Osteocyte (in vitro differentiated cells): ENCODE measurements at places on chromosomes 7 and 10. TPM values are rescaled to one million over a fixed set of nuclear protein-coding genes. Genes with fewer than 3 reads are reported as not detected.

GRCh38 chr7:90613088-90613498 lies 17.0 kb downstream of the CDK14 start:
- no peaks in the 10 kb centered on the region for H3K27me3 ChIP-seq
- H3K4me1 ChIP-seq: peaks cover 23% of the 10 kb centered on the region

DNA sequence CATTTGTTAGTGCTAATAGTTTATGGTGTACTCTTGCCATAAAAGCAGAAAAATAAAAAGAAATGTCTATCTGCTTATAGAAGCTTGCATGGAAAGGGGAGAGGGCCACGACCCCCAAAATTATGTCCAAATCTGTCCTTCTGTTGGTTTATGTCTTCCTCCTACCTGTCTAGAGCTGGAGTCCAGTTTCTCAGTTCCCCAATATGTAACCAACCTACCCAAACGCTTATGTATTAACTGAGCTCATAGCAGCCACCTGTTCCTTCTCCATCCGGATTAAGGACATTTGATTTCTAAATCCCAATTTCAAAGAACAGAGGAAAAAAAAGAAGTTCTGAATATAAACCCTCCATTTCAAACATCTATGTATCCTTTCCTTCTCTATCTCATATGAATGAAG lies 30.3 kb upstream of the TPK1 start:
- no peaks in the 10 kb centered on the region for H3K36me3 ChIP-seq
- H3K27ac ChIP-seq: no peak overlapping the region
- H3K4me3 ChIP-seq: no peak overlapping the region

- H3K36me3 ChIP-seq: peaks cover 11% of the 10 kb centered on the region
- DNase-seq: peak; percentile 65
- peaks cover 23% of the 10 kb centered on the region for H3K4me1 ChIP-seq
- no peaks in the 10 kb centered on the region for H3K27me3 ChIP-seq
- no peak overlapping the region for H3K4me3 ChIP-seq
These were observed 1.9 kb upstream of the NDUFB2 start for GRCh38 chr7:140694592-140694991.

- no peaks in the 10 kb centered on the region for H3K27me3 ChIP-seq
- H3K4me3 ChIP-seq: no peak overlapping the region
- peaks cover 2% of the 10 kb centered on the region for H3K36me3 ChIP-seq
- peaks cover 5% of the 10 kb centered on the region for H3K4me1 ChIP-seq
- DNase-seq: no peak
These were observed 224.3 kb downstream of the PARD3 start for GRCh38 chr10:34590793-34591192.

GRCh38 chr10:98636921-98637329 lies 190.2 kb upstream of the HPS1 start:
- DNase-seq: no peak
- no peaks in the 10 kb centered on the region for H3K27me3 ChIP-seq
- H3K4me1 ChIP-seq: no peaks in the 10 kb centered on the region
- no peak overlapping the region for H3K4me3 ChIP-seq
- no peak overlapping the region for H3K27ac ChIP-seq
- H3K36me3 ChIP-seq: no peaks in the 10 kb centered on the region

The FKBP6 gene
- not detected in 2 replicates for total RNA-seq

DNA sequence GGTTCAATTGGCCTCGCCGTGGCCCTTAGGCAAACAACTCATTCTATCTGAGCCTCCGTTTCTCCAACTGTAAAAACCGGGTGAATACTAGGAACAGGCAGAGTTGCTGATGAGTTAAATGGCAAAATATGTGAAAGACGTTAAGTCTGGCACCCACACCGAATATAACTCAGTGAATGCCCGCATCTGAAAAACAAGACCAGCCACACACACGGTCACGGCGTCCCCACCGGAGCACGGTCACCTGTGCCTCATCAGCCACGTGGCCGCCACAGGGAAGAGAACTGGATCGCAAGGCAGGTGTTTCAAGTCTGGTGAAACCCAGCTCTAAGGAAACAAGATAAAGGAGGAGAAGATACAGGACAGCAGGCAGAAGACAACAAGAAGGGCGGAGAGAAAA lies 20.4 kb downstream of the PRKAG2 start:
- no peaks in the 10 kb centered on the region for H3K36me3 ChIP-seq
- H3K4me3 ChIP-seq: no peak overlapping the region
- no peak for DNase-seq
- no peaks in the 10 kb centered on the region for H3K4me1 ChIP-seq
- H3K27me3 ChIP-seq: peaks cover 18% of the 10 kb centered on the region
- H3K27ac ChIP-seq: no peak overlapping the region

- H3K4me1 ChIP-seq: no peaks in the 10 kb centered on the region
- peaks cover 2% of the 10 kb centered on the region for H3K27me3 ChIP-seq
- DNase-seq: no peak
- no peak overlapping the region for H3K27ac ChIP-seq
- H3K4me3 ChIP-seq: no peak overlapping the region
- H3K36me3 ChIP-seq: peaks cover 9% of the 10 kb centered on the region
These were observed 18.0 kb downstream of the CNNM2 start for GRCh38 chr10:102935939-102936605.

The PRSS37 gene
- not detected in 2 replicates for total RNA-seq

GRCh38 chr10:103443475-103444185 lies 8.5 kb downstream of the CALHM2 start:
- H3K27me3 ChIP-seq: no peaks in the 10 kb centered on the region
- DNase-seq: no peak
- peaks cover 58% of the 10 kb centered on the region for H3K36me3 ChIP-seq
- H3K4me1 ChIP-seq: peaks cover 17% of the 10 kb centered on the region
- H3K4me3 ChIP-seq: no peak overlapping the region

- H3K27ac ChIP-seq: no peak overlapping the region
- no peak for DNase-seq
- H3K4me3 ChIP-seq: no peak overlapping the region
- H3K4me1 ChIP-seq: no peaks in the 10 kb centered on the region
- H3K27me3 ChIP-seq: no peaks in the 10 kb centered on the region
- no peaks in the 10 kb centered on the region for H3K36me3 ChIP-seq
These were observed 34.0 kb downstream of the HSPA12A start for GRCh38 chr10:116708391-116708821.

The HABP2 gene
- 0.11 and 0.18 TPM in 2 replicates for total RNA-seq

- no peak for DNase-seq
- no peak overlapping the region for H3K27ac ChIP-seq
- H3K4me1 ChIP-seq: peaks cover 9% of the 10 kb centered on the region
- no peaks in the 10 kb centered on the region for H3K27me3 ChIP-seq
These were observed 18.7 kb downstream of the FAM25A start for GRCh38 chr10:87038786-87039185.

The FAM25G gene
- total RNA-seq: not detected in 2 replicates

The TWNK gene
- total RNA-seq: 7.1 and 7.7 TPM in 2 replicates

DNA sequence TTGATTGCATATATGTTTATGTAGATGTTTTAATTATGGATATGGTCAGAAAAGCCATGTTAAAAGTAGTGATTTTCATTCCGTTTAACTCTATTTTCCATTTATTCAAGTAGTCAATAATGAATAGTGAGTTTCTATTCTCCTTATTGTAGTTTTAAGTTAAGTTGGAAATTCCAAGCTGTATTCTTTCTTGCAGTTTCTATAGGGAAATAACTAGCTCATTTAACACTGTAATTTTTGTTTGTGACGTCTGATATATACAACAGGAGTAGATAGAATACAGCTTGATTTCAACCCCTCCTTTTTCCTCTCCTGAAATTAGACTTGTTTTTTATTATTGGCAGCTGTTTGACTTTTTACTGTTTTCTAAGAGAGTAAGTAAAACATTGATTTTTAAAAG lies 47.2 kb downstream of the SLK start:
- no peaks in the 10 kb centered on the region for H3K27me3 ChIP-seq
- H3K27ac ChIP-seq: no peak overlapping the region
- no peak overlapping the region for H3K4me3 ChIP-seq
- DNase-seq: no peak
- H3K36me3 ChIP-seq: peaks cover 27% of the 10 kb centered on the region

The NAMPT gene
- total RNA-seq: 64.4 and 71.6 TPM in 2 replicates

The H2BK1 gene
- total RNA-seq: 1.1 TPM in 1 of 2 replicates, not detected in the other

DNA sequence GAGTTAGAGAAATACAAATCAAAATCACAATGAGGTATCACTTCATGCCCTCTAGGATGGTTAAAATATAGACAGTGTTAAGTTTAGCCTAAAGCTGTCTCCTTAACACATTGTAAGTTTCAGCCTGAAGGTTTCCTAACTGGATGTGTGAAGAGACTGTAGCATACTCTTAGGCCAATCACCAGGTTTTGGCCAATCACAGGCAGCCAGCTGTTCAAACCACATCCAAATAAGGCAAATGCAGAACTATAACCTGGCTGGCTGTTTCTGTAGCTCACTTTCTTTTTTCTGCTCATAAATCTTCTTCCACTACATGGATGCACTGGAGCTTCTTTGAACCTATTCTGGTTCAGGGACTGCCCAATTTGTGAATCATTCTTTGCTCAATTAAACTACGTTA lies 19.7 kb downstream of the ESYT2 start:
- H3K27ac ChIP-seq: peak overlapping the region; percentile 70
- DNase-seq: no peak

GRCh38 chr10:77494327-77494726 lies 143.3 kb downstream of the KCNMA1 start:
- H3K36me3 ChIP-seq: no peaks in the 10 kb centered on the region
- H3K27me3 ChIP-seq: no peaks in the 10 kb centered on the region
- H3K4me1 ChIP-seq: peaks cover 35% of the 10 kb centered on the region
- no peak overlapping the region for H3K27ac ChIP-seq
- no peak overlapping the region for H3K4me3 ChIP-seq

DNA sequence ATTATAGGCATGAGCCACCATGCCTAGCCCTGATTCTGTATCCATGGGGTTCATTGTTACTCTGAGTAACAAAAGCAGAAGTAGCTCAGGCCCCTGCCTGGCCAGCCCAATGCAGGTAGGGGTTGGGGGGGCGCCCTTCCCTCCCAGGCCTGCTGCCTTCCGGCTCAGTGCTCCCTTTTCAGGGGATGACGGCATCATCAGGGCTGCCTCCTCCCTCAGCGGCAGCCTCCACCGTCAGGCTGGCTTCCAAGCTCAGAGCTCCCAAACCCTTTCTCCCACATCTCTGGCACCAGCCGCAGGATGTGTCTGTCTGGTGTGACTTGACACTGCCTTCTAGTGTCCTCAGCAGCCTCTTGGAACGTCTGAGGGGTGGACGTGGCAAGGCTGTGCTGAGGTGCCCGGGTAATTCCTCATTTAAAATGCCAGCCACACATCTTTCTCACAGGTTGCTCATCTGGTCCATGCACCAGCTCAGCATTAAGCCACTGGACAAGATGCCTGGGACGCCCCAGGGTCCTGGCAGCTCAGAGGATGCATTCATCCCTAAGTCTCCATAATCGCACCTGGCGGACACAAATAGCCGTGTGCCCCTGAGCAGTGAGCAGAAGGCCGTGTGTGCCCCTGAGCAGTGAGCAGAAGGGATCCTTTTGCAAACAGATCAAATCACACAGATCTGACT lies 38.2 kb downstream of the PAPOLB start:
- H3K27me3 ChIP-seq: no peaks in the 10 kb centered on the region
- H3K36me3 ChIP-seq: no peaks in the 10 kb centered on the region
- H3K27ac ChIP-seq: no peak overlapping the region
- DNase-seq: no peak
- no peak overlapping the region for H3K4me3 ChIP-seq
- no peaks in the 10 kb centered on the region for H3K4me1 ChIP-seq

DNA sequence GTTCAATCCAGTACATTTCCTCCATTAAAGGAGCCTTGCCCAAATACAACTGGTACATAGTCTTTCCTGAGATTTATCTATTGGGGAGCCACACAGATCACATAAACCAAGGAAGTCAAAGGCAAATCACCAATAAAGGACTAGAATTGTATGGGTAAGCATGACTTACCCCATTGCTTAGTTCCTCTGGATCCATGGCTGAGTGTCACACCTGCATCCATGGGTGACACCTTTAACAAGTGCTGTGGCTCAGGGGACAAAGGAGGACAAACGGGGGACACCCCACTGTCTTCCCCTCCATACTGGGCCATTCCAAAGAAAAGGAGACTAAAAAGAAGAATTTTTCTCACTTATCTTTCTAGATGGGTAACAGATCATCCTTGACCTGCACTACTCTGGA lies 30.4 kb downstream of the ZNF92 start:
- H3K4me1 ChIP-seq: no peaks in the 10 kb centered on the region
- H3K36me3 ChIP-seq: peaks cover 27% of the 10 kb centered on the region
- no peak overlapping the region for H3K4me3 ChIP-seq
- H3K27ac ChIP-seq: no peak overlapping the region

The RET gene
- total RNA-seq: 0.43 and 1.1 TPM in 2 replicates

DNA sequence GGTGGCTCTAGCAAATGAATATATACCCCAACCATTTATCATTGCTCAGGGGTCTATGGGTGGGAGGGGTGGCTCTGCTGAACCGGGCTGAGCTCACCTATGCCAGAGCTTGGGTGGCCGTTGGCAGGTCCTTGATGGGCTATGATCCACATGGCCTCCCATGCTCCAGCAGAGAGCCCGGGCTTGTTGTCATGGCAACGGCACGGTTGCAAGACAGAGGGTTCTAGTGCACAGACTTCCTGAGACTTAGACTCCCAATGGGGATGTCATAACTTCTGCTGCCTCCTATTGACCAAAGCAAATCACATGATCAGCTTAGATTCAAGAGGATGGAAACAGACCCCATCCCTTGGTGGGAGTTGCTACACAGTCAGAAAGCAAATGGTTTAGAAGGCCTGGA lies 36.4 kb upstream of the CARD11 start:
- no peak overlapping the region for H3K4me3 ChIP-seq
- H3K4me1 ChIP-seq: peaks cover 5% of the 10 kb centered on the region
- peaks cover 2% of the 10 kb centered on the region for H3K27me3 ChIP-seq
- H3K36me3 ChIP-seq: no peaks in the 10 kb centered on the region
- DNase-seq: no peak

DNA sequence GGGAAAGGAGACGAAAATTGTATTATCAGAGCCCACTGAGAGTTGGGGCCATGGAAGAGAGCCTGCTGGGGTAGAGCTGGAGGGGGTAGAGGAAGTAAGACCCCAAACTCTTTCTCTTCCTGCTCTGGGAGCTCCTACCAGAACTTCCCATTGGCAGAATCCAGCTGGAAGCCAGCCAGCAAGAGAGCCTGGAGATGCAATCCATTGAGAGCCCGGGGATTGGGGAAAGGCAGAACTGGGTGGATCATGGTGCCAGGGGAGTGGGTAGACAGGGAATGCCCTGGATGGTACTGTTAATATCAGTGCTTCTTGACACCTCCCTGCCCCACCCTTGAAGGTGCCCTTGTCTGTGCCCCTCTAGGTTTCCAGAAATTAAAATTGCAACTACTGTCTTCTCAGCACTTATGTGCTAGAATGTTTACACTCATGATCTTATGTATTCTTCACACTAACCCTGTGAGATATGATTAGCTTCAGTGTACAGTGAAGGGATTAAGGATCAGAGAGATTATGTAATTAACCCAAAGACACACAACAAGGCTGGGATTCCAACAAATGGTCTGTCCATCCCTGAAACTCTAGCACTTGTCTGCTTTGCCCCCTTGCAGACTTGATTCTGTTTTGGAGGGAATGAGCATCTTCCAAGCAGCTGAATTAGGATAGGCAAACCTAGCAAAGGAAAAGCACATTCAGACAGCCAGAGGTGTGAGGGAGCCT lies 154.1 kb downstream of the C10orf105 start:
- H3K4me1 ChIP-seq: no peaks in the 10 kb centered on the region
- DNase-seq: no peak
- no peak overlapping the region for H3K4me3 ChIP-seq
- H3K36me3 ChIP-seq: no peaks in the 10 kb centered on the region

DNA sequence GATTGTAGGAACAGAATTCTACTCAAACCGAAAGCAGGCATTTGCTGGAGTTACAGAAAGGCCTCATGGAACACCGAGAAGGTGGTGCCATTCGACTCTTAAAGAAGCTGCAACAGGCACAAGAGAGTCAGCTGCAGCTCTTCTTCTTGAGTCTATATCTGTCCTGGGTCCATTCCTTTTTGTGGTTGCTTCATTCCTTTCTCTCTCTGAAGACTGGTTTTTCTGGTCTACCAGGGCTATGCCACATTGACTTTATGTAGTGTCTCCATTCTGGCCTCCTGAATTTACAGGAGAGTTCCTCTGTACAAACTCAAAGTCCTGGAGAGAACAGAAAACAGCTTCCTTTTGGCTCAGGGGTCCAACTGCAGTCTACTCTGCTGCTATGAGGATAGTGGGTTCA lies 132.8 kb downstream of the CFTR start:
- no peak for DNase-seq
- H3K36me3 ChIP-seq: no peaks in the 10 kb centered on the region
